ENCODE measurements at places on chromosomes 3 and 15. TPM values are rescaled to one million over a fixed set of nuclear protein-coding genes. Genes with fewer than 3 reads are reported as not detected.
A peak's percentile ranks its signal among the peaks of the same experiment; 100 is the strongest.

GABRB3 gene
- total RNA-seq, result not detected

LSMEM2 gene
- not detected for total RNA-seq

KLHL25 gene
- 4.4 TPM for total RNA-seq

DNA sequence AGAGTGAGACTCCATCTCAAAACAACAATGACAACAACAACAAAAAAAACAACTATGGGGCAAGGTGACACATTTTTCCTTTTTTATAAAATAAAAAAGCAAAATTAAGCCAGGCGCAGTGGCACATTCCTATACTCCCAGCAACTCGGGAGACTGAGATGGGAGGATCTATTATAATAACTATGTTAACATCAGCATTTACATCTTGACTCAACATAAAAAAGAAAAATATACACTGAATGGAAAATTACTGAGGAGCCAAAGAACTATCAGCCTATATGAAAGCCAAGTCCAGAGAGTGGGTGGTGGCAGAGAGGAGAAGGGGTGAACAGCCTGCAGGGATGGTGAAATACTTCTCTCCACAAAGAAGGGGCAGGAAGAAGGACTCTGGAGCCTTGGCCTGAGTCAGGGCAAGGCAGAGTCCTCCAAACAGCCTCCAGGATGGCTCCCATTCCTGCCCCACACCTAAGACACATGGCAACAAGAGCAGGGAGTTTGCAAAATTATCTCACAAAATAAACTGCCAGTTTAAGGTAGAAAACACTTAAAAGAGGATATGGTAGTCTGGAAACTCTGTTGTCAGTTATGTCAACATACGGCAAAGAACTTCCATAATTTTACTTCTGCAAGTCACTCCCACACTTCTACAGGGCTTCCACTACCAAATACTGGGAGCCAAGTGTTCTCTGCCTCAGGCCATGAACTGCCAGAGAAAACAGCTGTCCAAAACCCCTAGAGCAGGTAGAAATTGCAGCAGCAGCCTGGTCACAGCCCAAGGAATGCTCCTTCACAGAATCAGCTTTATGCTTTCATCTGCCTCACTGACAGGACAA lies 25.9 kb downstream of the HSPBAP1 start:
- H3K4me1 ChIP-seq, result peaks cover 1% of the 10 kb centered on the region
- peaks cover 2% of the 10 kb centered on the region for H3K36me3 ChIP-seq
- DNase-seq, result no peak

GRCh38 chr15:93358166-93359059 lies 269.4 kb upstream of the RGMA start:
- H3K36me3 ChIP-seq, result no peaks in the 10 kb centered on the region
- no peaks in the 10 kb centered on the region for H3K4me1 ChIP-seq
- peaks cover 1% of the 10 kb centered on the region for H3K27me3 ChIP-seq

DNA sequence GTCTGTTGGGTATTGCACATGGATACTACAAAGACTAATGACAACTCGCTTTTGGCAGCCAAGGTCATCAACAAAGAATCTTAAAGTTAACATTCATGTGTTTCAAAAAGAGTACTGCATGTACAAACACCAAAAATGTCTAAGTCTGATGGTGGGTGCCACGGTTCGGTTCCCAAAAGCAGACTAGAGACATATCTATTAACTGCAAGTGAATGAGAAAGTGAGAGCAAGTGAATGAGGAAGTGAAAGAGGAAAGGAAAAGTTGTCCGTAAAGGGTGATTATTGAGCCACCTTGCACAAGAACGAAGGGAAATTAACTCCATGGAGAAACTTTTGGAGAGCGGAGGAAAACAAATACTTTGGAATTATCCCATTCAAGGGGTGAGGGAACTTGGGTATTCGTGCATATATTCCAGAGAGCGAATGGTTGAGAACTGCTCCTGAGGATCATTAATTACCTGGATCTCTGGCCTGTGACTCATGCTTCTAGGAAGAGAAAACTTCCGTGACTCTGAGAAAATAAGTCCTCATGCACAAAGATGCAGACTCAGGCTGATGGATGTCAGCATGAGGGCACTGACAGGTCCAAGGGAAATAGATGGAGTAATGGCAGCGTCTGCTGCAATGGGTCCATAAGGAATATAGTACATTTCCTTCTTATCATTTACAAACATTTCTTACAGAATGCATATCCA lies 336.5 kb upstream of the TGFBR2 start:
- DNase-seq, result no peak
- H3K36me3 ChIP-seq, result no peaks in the 10 kb centered on the region
- no peak overlapping the region for H3K4me3 ChIP-seq
- H3K27me3 ChIP-seq, result no peaks in the 10 kb centered on the region
- H3K4me1 ChIP-seq, result no peaks in the 10 kb centered on the region

DNA sequence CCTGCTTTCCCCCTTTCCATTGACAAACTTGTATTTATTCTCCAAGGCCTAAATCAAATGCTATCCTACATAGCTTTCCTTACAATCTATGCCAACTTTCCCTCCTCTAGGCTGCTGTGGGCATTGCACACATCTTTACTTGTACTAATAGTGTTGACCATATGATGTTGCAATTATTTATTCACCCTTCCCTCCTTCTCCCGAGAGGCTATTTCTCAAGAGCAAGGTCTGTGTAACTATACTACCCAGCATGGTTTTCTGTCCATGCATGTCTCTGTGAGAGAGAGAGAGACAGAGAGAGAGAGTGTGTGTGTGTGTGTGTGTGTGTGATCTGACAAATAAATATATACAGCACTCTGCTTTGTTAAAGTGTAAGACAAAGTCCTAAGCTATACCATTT lies 63.8 kb downstream of the GTPBP8 start:
- peaks cover 3% of the 10 kb centered on the region for H3K4me1 ChIP-seq
- no peak overlapping the region for H3K27ac ChIP-seq
- DNase-seq, result no peak
- no peaks in the 10 kb centered on the region for H3K36me3 ChIP-seq
- no peaks in the 10 kb centered on the region for H3K27me3 ChIP-seq
- no peak overlapping the region for H3K4me3 ChIP-seq

DNA sequence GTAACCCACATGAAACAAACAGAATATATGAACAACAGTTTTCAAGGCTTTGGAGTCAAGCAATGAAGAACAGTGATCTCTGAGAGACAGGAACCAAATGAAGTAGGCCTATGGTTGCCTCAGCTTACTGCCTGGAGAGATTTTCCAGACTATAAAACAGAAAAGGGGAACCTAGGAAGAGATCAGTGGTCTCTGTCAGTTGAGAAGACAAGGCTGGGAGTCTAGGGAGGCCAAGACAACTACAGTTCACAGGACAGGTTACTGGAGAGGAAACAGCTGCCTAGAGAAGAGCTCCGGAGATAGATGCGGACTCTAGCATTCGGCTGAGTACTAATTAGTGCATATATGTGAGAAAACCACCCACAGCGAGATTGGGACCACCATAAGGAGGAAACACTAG lies 87.7 kb downstream of the PLCH1 start:
- H3K27me3 ChIP-seq, result no peaks in the 10 kb centered on the region
- DNase-seq, result no peak
- no peak overlapping the region for H3K27ac ChIP-seq

- no peaks in the 10 kb centered on the region for H3K36me3 ChIP-seq
- peaks cover 8% of the 10 kb centered on the region for H3K27me3 ChIP-seq
- H3K4me3 ChIP-seq, result no peak overlapping the region
- H3K4me1 ChIP-seq, result no peaks in the 10 kb centered on the region
Observed at GRCh38 chr3:113231391-113231790, 20.0 kb downstream of the BOC start.

DNA sequence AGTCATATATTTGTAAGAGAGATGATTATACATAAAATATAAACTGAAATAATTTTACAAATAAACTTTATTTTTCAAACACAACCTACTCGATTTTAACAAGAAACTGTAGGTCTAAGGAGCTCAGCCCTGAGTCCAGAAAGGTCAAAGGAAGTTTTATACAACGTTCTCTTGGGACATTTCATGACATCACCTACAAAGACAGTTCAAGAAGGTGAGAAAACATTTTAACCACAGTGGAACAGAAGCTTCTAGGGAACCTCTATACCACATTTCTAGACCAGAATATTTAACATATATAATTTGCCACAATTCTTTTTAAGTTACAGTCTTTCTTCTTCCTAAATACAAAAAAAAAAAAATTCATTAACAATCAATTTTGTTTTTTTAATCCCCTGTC lies 40.1 kb downstream of the CBLB start:
- H3K27ac ChIP-seq, result peak overlapping the region; percentile 77
- H3K27me3 ChIP-seq, result no peaks in the 10 kb centered on the region
- H3K36me3 ChIP-seq, result peaks cover 61% of the 10 kb centered on the region
- DNase-seq, result no peak
- H3K4me1 ChIP-seq, result peaks cover 72% of the 10 kb centered on the region

GRCh38 chr3:30185872-30186271 lies 420.5 kb upstream of the TGFBR2 start:
- no peak overlapping the region for H3K27ac ChIP-seq
- H3K36me3 ChIP-seq, result no peaks in the 10 kb centered on the region
- peaks cover 15% of the 10 kb centered on the region for H3K27me3 ChIP-seq
- DNase-seq, result no peak
- no peaks in the 10 kb centered on the region for H3K4me1 ChIP-seq

DNA sequence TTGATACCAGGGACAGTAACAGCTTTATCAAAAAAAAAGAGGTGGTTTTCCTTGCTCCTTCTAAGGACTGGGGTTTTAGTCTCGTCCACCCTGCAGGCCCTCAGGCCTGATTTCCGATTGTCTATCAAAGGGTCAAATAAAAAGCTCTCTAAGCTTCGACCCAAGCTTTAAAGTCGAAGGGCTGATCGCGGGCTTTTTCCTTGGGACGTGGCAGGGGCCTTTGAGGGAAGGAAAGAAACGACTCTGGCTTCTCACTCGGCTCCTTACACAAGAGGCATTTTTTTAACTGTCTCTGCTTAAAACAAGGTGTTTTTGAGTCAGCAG lies 354 bp upstream of the KLHL24 start:
- peak overlapping the region; percentile 90 for H3K4me3 ChIP-seq
- H3K4me1 ChIP-seq, result peaks cover 27% of the 10 kb centered on the region
- DNase-seq, result no peak
- H3K27me3 ChIP-seq, result no peaks in the 10 kb centered on the region
- H3K27ac ChIP-seq, result peak overlapping the region; percentile 83

GRCh38 chr3:53744351-53744750 lies 101.9 kb downstream of the CHDH start:
- peaks cover 43% of the 10 kb centered on the region for H3K27me3 ChIP-seq
- peaks cover 12% of the 10 kb centered on the region for H3K36me3 ChIP-seq
- no peak overlapping the region for H3K4me3 ChIP-seq
- no peak overlapping the region for H3K27ac ChIP-seq

DNA sequence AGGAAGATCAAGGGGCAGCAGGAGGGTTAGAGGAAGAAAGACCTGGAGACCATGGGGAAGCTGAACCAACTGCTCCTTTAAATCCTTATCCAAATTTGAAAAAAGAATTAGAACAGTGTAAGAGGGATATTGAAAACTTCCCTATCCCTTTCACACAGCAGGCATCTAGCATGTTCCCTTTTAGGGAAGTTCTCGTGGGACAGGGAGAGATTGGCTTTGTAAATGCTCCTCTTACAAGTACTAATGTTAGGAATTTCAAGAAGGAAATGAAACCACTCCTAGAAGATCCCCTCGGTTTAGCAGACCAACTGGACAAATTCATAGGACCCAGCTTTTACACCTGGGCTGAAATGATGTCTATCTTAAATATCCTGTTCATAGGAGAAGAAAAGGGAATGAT lies 41.5 kb downstream of the PPCDC start:
- H3K4me1 ChIP-seq, result peaks cover 82% of the 10 kb centered on the region
- no peak overlapping the region for H3K4me3 ChIP-seq
- H3K36me3 ChIP-seq, result peaks cover 52% of the 10 kb centered on the region
- H3K27me3 ChIP-seq, result peaks cover 2% of the 10 kb centered on the region
- DNase-seq, result no peak
- H3K27ac ChIP-seq, result peak overlapping the region; percentile 95

- H3K36me3 ChIP-seq, result peaks cover 13% of the 10 kb centered on the region
- H3K4me3 ChIP-seq, result no peak overlapping the region
- H3K27ac ChIP-seq, result no peak overlapping the region
- no peaks in the 10 kb centered on the region for H3K27me3 ChIP-seq
- no peak for DNase-seq
- H3K4me1 ChIP-seq, result no peaks in the 10 kb centered on the region
Observed at GRCh38 chr3:33541918-33542317, 101.7 kb upstream of the UBP1 start.

Measured in activated CD4-positive, alpha-beta memory T cell treated with anti-CD3 and anti-CD28 coated beads, Interleukin-2, amount 10 ng/mL, durations not matched to agents 7 days and 5 days (primary cell).